ENCODE measurements at places on chromosomes 6 and 20. TPM values are rescaled to one million over a fixed set of nuclear protein-coding genes. Genes with fewer than 3 reads are reported as not detected.

Gene PRDM1
- 48.6 TPM for polyA plus RNA-seq

Gene TBXT
- not detected for polyA plus RNA-seq

Gene MATN4
- 0.10 TPM for polyA plus RNA-seq

- DNase-seq, result no peak
Observed at GRCh38 chr6:19998541-19998940, 161.4 kb downstream of the ID4 start.

DNA sequence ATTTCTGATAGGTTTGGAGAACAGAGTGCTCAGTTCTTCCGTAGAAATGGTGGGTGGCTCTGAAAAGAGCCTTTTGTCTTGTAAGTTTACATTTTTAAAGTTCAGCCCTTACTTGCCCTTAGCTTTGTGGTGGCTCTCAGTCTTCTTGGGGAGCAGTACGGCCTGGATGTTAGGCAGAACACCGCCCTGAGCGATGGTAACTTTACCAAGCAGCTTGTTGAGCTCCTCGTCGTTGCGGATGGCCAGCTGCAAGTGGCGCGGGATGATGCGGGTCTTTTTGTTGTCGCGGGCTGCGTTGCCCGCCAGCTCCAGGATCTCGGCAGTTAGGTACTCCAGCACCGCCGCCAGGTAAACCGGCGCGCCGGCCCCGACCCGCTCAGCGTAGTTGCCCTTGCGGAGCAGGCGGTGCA lies 19.5 kb downstream of the OR2B2 start:
- DNase-seq, result no peak

DNA sequence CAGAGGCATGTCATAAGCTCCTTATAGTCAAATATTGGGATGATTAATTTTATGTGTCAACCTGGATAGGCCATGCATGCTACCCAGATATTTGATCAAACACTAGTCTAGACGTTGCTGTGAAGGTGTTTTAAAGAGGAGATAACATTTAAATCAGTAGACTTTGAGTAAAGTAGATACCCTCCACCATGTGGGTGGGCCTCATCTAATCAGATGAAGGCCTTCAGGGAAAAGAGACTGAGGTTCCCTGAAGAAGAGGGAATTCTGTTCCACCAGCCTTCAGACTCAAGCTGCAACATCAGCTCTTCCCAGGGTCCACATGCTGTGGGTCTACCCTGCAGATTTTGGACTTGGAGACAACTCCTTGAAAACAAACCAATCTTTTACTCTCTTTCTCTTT lies 11.4 kb upstream of the NEDD9 start:
- no peak for DNase-seq

DNA sequence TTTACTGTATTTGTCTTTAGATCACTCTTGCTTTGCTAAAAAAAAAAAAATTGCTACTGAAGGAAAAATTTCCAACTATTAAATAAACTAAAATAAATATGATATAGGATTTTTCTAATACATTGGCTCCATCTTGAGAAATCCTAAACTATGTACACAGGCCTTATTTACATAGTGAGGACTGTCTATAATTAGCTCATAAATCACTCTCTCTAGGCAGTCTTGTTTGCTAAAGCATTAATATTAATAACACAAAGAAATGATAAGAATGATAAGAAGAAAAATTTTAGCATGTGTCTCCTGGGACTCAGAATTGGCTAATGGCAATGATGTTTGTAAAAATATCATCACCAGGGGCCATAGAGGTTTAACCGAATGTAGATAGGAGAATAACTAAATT lies 13.3 kb upstream of the CRYBG1 start:
- DNase-seq, result no peak

DNA sequence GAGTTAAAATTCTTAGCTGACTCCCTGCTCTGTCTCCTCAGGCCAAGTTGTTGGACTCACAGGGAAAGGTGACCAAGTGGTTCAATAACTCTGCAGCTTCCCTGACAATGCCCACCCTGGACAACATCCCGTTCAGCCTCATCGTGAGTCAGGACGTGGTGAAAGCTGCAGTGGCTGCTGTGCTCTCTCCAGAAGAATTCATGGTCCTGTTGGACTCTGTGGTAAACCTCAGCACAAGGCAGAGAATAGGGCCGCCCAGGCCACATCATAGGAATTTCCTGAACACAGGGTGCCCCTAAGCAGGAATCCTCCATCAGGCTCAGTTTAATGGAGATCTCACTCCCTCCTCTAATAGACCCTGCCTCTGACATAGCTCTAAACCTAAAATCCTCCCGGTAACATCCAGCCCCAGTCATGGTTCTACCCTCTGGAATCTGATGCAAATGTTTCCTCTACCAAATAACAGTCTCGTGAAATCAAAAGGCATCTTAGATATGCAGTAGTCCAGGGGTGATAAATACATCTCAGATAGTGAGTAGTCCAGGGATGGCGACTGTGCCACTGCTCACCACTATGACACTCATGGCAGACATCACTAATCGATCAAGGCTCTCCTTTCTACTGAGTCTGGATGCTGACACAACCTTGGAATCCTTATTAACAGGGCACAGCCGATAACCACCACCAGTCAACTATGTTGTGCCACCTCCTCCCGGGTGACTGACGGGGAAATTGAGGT lies 18.3 kb downstream of the BPIFB1 start:
- no peak for DNase-seq

DNA sequence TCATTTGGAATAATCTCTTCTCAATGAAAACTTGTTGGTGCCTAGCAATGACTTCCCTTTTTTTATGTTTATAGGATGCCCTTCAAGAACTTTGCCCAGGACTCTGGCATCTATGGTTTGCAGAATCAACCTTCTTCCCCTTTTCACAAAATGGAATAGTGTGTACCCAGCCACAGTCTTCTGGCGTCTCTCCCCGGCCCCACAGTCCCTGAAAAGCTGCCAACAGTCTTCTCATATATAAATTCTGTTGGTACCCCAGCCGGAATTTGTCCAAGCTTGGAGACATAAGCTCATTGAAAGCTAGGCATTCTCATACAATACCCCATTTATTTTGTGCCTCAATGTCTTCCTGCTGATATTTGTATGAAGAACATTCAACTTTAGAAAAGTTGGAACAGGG lies 26.4 kb upstream of the MCM3 start:
- DNase-seq, result no peak

DNA sequence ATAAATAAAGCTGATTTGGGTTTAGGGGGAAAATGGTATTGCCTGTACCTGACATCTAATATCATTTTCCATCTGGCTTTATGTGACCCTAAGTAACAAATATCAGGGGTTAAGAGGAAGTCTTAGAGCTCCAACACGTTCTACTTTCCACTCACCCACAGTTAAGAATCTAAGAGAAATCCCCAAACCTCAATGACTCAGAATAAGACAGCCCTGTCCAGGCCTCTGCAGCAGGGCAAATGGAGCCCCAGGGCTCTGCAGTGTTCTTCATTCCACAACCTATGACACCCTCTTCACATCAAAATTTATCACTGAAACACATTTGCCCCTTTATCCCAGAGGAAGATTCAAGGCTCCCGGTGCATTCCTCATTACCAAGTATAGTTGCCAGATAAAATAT lies 20.3 kb upstream of the TENT5A start:
- DNase-seq, result no peak

GRCh38 chr20:35447082-35447789 lies 8.2 kb upstream of the CEP250 start:
- peak; percentile 84 for DNase-seq

DNA sequence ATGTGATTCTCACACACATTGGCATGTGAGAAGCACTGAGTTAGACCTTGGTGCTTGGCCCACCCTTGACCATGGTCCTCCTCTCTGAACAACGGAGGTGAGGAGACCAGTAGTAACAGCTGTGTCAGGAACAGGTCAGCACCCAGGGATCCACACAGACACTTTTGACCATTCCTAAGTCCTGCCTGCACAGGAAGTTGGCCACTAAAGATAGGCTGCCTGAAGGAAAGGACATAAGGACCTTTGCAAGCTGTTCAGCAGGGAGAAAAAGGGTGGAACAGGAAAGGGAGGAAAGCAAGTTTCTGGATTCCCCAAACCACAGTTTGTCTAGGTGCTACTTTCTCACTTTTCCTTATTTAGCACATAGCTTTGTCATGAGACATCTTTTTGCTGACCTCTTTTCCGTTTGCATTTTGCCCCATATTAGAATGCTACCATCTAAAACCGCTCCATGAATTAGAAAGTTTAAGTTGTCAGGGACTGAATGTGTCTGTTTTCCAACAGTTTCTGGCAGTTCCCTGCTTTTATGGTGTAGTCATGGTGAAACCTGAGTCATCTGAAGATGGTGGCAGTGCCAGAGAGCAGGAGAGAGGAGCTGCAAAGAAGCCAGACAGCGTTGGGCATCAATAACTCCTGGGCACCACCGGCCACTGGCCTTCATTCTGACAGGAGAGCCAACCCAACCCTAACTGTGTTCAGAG lies 1.1 kb upstream of the CD109 start:
- DNase-seq, result no peak
